ENCODE measurements at places on chromosomes 4 and X.
A peak's percentile ranks its signal among the peaks of the same experiment; 100 is the strongest.

DNA sequence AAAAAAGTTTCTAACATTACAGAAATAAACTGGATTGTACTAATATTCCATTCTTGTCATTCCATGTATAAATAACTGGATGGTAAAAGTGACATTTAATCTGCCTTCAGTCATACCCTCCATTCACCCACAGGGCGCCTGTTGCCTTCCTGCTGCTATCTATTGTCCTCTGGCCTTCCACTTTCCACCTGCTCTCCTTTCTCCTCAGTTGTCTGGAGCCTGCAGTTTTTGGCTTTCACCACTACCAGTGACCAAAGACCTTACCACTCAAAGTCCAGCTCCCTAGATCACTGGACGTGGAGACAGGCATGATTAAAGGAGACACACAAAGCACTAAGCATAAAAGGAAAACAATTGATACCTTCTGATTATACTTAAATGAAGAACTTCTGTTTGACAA lies 46.2 kb upstream of the NHS start:
- DNase-seq = no peak

GRCh38 chr4:110172972-110173371 lies 25.4 kb downstream of the ELOVL6 start:
- DNase-seq = no peak

DNA sequence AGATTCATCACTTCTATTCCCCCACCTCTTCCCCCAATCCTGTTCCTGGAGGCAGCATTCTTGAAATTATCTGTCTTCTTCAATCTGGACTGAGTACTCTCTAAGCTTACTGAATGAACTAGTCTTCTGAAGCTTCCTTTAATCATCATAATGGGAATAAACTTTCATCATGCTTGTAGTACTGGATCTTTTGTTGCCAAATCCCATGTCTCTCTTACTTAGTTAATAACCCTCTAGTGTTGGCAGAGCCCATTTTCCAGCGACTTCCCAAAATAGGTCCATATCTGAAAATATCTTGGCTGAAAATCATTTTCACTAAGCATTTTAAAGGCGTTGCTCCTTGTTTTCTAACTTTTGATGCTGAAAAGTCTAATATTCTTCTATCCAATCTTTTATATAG lies 39.6 kb downstream of the RPS6KA3 start:
- no peak for DNase-seq

GRCh38 chr4:164095313-164096110 lies 601.0 kb downstream of the TMA16 start:
- no peak for DNase-seq

DNA sequence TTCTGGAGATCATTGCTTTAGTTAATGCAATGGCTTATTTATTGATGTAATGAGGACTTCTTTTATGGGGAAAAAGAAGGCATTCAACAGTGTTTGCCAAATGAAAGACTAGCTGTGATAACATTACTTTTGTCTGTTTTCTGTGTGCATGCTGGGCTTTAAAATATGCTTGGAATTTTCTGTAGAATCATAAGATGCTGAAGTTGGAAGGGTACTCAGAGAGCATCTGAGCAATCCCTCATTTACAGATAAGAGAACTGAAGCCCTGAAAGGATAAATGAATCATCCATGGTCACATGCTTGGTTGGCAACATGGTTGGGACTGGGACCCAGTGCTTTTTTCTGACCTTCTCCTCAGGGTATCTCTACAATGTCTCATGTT lies 31.4 kb upstream of the PITX2 start:
- DNase-seq = peak; percentile 70

DNA sequence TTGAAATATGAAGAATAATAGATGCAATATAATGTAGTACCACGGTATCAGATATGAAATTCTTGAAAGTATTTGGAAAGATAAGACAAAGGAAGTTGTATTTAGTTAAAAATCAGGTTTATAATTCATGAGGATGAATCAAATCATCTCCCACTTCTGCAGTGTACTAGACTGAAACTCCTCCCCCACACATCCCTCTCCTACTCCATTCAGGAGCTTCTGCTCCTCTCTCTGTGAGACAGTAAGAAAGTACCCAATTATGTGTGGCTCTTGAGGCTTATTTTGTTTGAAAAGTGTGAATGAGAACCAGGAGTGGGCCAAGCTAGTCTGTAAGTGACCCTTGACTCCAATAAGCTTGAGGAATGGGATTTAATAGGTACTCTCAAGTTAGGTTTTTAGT lies 9.5 kb downstream of the SLAIN2 start:
- DNase-seq = no peak

GRCh38 chrX:40260146-40260747 lies 162.5 kb upstream of the BCOR start:
- DNase-seq = no peak

- DNase-seq = no peak
Observed at GRCh38 chr4:113849771-113850170, 88.2 kb upstream of the CAMK2D start.

DNA sequence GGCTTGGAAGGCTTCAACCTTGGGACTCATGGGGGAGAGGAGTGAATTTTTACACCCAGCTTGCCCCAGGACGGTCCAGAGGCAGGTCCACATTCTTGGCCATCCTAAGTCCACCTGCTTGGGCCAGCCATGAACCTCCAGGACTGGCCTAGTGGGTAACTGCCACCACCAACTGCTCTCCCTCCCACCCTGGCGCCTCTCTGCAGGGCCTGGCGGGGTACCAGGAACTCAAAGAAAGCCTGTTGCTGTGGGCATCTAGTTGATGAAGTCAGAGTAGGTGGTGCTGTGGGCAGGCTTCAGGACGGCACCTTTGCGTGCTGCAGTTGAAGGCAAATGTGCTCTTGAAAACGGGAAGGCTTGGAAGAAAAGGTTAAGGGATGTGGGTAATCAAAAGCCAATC lies 12.0 kb downstream of the BCOR start:
- no peak for DNase-seq

DNA sequence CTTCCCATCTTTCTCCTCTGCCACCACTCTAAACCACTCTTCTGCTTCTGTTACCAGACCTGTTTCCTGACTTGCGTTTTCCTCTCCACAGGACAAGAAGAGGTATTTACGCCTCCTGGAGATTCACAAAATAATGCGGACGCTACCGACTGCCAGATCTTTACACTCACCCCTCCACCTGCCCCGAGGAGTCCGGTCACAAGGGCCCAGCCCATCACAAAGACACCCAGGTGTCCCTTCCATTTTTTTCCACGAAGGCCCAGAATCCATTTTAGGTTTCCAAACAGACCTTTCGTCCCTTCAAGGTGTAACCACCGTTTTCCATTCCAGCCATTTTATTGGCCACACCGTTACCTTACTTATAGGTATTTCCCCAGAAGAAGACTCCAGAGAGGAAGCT lies 8.2 kb downstream of the ODAPH start:
- DNase-seq = no peak

DNA sequence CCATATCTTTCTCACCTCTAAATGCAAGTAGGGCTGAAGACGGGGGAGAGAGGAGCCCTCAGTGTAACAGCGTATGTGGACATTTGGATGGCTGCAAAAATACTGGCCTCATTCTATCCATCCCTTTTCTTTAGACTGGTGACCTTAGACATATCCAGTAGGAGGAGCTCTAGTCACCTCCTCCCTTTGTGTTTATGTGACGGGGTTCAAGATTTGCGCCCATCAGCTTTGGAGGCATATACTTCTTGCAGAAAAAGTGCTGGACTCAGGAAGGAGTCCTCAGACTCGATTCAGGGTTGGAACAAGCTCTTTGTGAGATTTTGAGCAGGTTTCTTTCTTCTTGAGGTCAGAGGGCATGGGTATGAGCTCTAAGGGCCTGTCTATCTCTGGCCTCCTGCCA lies 86.2 kb downstream of the MAMLD1 start:
- no peak for DNase-seq

GRCh38 chr4:10273030-10273429 lies 156.4 kb upstream of the WDR1 start:
- DNase-seq = no peak

GRCh38 chr4:77877167-77877566 lies 14.5 kb downstream of the MRPL1 start:
- no peak for DNase-seq

GRCh38 chrX:119186763-119187162 lies 49.3 kb upstream of the PGRMC1 start:
- no peak for DNase-seq

DNA sequence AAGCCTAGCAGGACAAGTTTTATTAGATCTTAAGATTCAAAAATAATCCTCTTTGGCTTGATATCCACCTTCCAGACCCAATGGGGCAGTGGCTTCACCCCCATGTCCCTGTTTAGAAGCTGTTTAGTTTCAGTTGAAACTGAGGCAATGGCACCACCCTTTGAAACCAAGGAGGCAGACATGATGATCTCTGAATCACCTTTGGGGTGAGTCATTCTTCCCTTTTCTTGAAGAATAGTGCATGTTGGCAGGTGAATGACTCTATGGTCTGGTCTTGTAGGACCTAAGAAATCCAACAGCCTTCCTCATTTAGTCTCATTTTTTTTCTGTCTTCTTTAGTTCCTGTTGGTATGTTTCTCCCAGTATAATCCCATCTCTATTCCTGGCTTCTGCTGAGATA lies 29.5 kb upstream of the BMP15 start:
- DNase-seq = no peak

DNA sequence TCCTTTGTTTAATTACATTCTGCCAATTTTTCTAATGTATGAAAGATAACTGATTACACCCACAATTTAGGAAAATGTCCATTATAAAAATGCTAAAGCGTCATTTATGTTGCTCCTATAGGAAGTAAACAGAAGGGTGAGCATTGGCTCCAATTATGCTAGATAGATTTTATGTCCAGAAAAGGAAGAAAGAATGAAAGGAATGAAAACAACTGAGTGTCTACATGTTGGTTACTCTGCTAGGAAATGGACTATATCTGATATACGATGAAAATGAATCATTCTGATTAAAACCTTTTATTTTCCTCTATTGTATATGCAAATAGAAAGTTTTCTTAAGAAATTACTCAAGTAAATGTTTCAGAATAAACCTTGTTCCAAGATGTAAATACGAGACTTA lies 1.6 kb downstream of the ENAM start:
- DNase-seq = no peak

GRCh38 chr4:7387925-7388324 lies 46.8 kb downstream of the PSAPL1 start:
- DNase-seq = no peak

GRCh38 chrX:154355094-154355775 lies 19.2 kb downstream of the FLNA start:
- DNase-seq = no peak

- no peak for DNase-seq
Observed at GRCh38 chr4:152709675-152710438, 30.1 kb upstream of the TMEM154 start.
